GM12864 (cell line): ENCODE measurements at places on chromosomes 7 and 10.

- DNase-seq: no peak
Observed at GRCh38 chr7:25820432-25821040, 331.5 kb upstream of the NFE2L3 start.

DNA sequence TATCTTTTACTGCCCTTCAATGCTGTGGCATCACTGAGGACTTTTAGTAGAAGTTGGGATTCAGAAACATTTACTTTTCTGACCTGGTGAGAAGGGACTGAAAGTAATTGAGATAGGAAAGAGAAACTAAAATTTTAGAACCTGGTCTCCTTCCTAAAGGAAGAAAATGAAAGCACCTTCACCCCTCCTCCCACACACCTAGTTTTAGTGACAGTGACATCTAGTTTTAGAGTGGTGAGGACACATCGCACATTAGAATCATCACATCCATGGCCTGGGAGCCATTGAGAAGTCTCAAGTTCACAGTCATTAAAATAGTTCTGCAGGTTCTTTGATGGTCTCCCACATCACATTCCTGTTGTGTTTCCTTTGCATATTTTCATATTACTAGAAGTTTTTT is 16.1 kb downstream of the TAS2R41 start:
- DNase-seq: no peak

GRCh38 chr7:17155529-17155928 is 142.9 kb upstream of the AHR start:
- no peak for DNase-seq

DNA sequence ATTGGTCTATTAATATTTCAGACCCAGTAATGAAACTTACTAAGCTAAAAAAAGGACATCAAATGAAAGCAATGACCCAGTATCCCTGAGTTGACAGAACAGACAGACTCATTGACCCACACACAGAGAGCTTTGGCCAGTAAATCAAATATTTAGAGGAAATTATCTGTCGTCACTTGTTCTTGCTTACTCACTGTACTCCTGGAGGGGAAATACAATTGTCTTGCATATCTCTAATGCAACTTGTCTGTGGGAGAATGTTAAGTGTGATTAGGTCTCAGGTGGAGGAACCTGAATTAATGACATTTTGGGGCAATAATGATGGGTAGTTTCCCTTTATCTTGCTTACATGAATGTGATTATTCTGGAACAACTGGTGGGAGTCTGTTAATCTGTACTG is 80.4 kb downstream of the CUBN start:
- no peak for DNase-seq

DNA sequence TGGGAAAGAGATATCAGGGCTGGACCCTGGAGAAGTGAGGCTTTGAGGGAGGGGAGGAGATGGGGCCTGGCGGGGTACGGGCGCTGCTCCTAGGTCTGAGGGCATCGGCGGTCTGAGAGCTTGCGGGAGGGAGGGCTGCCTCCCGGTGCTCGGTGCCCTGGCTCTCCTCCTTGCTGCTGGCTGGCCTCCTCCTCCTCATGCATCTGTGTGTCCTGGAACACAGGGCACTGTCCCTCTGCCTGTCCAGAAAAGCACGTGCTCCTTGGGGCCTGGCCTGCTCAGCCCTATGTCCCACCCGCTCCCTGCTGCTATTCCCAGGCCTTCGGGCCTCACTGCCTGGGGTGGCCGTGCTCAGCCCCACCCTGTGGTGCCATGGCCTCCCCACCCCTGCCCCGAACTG is 166.9 kb downstream of the RNF216 start:
- no peak for DNase-seq

DNA sequence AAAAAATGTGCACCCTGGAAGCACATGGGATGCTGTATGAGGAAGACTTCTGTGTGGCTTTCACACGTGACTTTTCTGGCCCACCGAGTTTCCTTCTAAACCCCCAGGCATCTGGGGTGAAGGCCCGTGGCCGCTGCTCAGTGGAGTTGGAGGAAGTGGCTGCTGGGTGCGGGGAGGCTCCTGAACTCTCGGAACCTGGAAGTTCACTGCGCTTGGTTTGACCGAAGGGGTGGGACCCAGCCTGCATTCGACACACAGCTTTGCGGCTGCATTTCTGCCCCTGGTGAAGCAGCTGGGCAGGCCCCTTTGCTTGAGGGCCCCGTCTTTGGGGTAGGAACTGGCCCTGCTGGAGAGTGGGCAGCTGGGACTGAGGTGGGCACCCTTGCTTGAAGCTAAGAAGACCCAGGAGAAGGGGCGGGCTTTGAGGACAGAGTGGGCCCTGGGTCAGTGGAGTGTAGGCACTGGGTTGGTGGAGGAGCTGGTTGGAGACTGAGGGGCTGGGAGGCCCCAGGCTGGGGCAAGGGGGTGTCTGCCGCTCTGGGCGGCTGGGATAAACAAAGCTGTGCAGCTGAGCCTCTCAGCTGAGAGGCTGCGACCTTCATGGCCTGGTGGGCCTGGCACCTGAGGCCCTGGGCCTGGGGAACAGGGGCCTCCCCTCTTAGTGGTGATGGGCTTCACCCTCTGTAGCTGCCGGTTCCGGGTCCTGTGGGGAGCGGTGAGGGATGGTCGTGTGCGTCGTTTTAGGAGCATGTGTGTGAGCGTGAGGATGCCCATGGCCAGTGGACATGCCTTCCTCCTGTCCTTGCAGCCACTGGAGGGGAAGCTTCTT is 78.0 kb downstream of the INPP5A start:
- no peak for DNase-seq

DNA sequence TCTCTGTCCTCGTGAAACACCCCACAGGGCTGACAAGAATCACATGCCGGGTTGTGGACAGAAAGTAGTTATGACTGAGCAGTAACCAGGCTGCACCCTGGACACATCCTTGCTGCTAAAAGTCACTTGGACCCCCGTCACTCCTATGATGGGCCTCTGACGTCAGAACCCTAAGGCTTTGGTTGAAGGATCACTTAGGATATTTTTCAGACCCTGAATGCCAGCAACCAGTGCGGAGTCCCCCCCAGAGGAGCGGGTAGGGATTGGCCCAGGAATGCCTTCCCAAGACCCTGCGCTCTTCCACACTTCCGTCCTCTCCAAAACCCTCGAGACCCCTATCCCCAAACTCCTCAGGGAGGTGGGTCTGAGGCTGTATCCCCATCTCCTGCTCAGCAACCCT is 52.1 kb downstream of the CFAP46 start:
- DNase-seq: no peak
